Kidney tubule cell (primary cell): ENCODE measurements at places on chromosomes 12 and 14.

DNA sequence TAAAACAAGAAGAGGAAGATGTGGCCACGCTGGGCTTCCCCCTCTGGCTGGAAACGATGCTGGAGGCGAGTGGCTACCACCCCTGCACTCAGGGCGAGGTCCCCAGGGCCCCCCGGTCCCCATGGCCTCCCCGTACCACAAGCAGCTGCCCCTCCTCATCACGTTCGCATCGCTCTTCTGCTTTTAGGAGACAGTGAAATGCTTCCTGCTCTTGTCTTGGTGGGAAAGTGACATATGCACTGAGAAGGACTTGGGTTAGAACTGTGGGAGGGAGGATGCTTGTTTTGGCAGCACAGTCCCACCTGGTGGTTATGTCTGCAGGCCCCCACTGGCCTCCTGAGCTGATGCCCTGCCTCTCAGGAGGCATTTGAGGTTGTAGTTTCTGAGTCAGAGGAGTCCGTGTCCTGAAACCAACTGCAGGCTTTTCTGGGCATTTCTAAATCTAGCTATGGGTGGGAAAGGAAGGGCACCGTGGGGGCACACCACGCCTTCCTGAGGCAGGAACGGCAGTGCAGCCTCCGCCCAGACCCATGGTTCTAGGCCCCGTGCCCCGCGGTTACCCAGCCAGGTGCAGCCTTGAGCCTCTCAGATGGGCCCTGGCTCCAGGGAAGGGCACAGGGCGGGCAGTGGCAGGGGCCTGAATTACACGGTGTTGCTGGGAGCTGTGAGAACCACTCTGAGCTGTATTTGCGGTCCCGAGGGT lies 139.3 kb downstream of the ADGRD1 start:
- DNase-seq, result peak; percentile 5

DNA sequence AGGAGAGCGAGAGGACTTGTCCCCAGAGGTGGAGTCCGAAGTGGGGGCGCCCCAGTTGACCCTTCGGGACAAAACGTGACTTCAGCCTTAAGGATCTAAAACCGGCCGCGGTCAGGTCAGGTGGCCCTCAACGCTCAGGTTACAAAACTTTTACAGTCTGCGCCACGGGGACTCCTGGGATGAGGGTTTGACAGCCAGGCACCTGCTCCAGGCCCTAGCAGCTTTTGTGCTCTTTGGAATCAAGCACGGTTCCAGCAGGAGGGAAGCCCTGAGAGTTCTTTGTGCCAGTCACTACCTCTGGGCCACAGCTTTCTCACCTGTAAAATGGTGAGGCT lies 337 bp downstream of the ZC2HC1C start:
- DNase-seq, result no peak

GRCh38 chr14:56172074-56172473 lies 53.9 kb downstream of the PELI2 start:
- no peak for DNase-seq

- DNase-seq, result no peak
Measured at GRCh38 chr12:131499864-131500190, 211.1 kb upstream of the SFSWAP start.

GRCh38 chr14:35725930-35726329 lies 83.2 kb downstream of the RALGAPA1 start:
- no peak for DNase-seq

GRCh38 chr12:53601296-53601847 lies 24.8 kb downstream of the ATF7 start:
- DNase-seq, result no peak

- DNase-seq, result no peak
Measured at GRCh38 chr12:49946497-49946896, 4.0 kb upstream of the AQP2 start.

- peak; percentile 51 for DNase-seq
Measured at GRCh38 chr14:22545842-22546721, 42.9 kb downstream of the DAD1 start.

DNA sequence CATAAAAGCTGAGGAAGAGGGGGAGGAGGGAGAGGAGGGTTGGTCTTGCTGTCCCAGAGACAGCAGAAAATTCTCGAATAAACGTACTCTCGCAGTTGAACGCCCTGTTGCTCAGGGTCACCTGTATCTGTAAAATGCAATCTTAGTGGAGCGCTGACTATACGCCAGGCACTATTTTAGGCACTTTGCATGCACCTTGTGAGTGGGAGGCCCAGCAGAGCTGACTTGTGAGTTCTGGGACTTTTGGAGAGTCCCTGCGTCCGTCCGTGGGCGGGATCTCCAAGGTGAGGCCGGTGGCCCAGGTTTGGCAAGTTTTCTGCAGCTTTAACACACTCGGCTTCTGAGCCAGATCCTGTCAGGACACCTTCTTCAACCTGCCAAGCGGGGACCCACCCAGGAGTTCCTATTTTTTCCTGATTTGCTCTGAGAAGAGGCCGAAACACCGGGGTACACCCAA lies 32.5 kb upstream of the PLEKHG6 start:
- DNase-seq, result peak; percentile 38

DNA sequence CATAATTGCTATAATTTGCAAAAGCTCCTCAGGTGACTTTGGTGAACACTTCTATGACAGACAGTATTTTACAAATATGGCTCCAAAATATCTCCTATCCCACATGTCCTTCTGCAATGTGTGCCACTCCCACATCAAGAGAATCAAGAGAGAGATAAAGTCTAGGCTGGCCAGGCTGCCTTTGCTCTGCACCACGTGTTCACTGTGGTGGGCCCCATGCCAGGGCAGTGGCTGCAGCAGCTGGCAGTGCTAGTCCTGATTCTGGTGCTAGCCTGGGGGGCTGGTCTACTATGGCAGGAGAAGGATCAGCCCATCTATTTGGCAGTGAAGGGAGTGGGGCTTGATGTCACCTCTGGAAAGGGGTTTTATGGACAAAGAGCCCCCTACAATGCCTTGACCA lies 86.3 kb downstream of the DRAM1 start:
- no peak for DNase-seq

DNA sequence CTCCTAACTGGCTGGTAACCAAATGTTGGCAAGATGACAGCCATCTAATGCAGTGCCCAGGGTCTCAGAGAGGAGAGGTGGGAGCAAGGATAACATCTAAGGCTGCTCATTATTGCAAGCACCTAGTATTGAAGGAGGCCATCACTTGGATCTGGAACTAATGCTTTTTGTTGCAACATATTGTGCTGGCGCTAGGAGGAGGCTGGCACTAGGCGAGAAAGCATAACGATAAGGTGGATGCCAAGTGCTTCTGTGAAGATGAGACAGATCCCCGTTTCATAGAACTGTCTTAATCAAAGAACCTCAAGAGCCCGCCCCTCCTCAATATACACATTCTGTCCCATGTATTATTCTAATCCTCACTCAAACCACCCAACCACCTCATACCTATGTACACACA lies 774.0 kb downstream of the VRK1 start:
- DNase-seq, result no peak

- peak; percentile 63 for DNase-seq
Measured at GRCh38 chr12:28127455-28127854, 62.8 kb upstream of the CCDC91 start.

DNA sequence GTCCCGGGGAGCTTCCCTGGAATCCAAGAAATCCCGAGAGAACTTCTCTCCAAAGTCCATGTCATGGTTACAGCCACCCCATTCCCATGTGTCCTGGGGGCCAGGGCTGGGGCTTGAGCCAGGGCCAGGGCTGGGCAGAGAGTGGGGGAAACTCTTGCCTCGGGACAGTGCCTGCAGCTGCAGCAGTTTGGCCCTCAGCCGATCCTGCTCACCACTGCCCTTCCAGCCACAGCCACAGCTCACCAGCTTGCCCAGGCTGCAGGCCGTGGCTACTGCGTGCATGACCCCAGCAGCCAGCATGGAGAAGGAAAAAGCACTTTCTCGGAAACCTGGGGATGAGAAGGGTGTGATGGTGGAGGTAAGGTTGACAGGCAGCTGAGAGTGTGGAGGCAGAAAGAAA lies 3.5 kb downstream of the WNT10B start:
- DNase-seq, result no peak

- no peak for DNase-seq
Measured at GRCh38 chr12:67414011-67414715, 145.0 kb downstream of the CAND1 start.

GRCh38 chr14:54743382-54743781 lies 159.2 kb downstream of the GCH1 start:
- no peak for DNase-seq

DNA sequence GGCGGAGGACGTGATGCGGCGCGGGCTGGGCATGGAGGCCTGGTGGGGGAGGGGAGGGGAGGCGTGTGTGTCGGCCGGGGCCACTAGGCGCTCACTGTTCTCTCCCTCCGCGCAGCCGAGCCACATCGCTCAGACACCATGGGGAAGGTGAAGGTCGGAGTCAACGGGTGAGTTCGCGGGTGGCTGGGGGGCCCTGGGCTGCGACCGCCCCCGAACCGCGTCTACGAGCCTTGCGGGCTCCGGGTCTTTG lies 303 bp downstream of the GAPDH start:
- DNase-seq, result no peak

GRCh38 chr14:81385419-81385818 lies 14.7 kb downstream of the STON2 start:
- peak; percentile 43 for DNase-seq

DNA sequence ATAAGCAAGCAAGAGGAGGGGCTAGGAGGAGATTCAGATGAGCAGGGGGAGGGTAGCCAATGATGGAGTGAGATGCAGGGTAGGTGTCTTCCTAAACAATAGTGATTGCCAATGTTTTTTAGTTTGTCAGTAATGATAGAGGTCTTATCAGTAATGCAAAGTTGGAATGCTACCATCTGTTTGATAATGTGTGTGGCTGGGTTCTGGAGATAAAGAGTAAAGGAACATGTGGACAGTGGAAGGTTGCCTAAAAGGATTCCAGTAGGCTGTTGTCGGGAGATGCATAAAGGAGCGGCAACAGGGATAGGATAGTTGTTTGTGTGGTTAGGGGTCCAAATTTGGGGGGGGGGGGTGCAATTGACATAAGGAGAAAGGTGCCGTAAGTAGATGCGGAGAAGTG lies 52.5 kb downstream of the TESPA1 start:
- DNase-seq, result no peak

- DNase-seq, result no peak
Measured at GRCh38 chr12:29516431-29516875, 19.0 kb upstream of the OVCH1 start.

- DNase-seq, result no peak
Measured at GRCh38 chr14:56082880-56083279, 35.3 kb upstream of the PELI2 start.

DNA sequence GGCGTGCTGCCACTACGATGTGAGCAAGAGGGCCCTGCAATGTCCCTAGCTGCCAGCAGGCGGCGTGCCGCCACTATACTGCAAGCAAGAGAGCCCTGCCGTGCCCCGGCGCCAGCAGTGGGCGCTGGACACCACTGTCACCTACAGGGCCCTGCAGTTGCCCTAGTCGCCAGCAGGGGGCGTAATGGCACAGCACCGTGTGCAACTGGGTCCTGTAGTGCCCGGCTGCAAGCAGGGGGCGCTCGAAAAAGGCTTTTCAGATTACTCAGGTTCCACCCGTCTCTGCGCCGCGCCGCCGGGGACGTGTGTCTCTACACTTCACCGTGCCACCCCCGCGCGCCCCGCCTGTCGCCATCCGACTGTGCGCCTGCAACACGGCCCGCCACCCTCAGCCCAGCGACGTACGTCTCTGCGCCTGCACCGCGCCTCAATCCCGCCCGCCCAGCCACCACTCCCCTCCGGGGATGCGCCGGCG lies 1356.9 kb downstream of the TMEM121 start:
- DNase-seq, result no peak

DNA sequence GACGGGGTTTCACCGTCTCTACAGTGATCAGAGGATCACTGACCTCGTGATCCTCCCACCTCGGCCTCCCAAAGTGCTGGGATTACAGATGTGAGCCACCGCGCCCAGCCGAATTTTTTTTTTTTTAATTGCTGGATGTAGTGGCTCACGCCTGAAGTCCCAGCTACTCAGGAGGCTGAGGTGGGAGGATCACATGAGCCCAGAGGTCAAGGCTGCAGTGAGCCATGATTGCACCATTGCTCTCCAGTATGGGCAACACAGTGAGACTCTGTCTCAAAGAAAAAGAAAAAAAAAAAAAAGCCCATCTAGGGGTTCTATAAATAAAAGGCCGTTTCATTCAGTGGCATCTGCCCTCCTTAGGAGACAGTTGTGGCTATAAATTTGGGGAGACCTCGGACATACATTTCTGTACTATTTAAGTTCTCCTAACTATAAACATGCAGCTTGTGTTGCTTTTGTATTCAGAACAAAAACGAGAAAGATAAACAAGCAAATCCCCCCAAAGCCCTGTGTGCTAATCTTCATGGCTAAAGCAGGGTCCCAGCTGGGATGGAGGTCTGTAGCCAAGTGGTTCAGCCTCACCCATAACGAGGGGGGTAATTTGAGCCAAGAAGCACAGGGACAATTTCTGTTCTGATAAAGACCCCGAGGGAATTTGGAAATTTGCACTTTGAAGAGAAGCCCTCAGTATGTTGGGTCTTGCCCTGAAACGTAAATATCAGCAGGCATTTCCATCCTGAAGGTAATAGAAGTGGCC lies 35.0 kb upstream of the BCL7A start:
- no peak for DNase-seq

DNA sequence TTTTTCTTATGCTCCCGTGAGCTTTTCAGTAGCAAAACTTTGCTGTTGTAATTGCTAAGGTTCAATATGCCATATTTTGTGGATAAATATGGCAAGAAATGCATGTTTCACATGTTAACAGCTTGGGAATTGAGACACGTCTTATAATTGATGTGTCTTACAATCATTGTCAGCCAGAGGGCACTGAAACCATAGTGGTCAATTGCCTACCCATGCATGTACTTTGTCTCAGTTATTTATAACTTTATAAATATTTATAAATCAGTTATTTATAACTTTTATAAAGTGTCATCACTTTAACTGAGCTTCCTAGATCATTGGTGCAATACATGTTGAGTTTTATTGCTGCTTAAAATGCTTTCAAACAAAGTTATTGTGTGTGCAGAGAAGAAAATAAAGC lies 82.0 kb downstream of the CATSPERB start:
- peak; percentile 47 for DNase-seq

DNA sequence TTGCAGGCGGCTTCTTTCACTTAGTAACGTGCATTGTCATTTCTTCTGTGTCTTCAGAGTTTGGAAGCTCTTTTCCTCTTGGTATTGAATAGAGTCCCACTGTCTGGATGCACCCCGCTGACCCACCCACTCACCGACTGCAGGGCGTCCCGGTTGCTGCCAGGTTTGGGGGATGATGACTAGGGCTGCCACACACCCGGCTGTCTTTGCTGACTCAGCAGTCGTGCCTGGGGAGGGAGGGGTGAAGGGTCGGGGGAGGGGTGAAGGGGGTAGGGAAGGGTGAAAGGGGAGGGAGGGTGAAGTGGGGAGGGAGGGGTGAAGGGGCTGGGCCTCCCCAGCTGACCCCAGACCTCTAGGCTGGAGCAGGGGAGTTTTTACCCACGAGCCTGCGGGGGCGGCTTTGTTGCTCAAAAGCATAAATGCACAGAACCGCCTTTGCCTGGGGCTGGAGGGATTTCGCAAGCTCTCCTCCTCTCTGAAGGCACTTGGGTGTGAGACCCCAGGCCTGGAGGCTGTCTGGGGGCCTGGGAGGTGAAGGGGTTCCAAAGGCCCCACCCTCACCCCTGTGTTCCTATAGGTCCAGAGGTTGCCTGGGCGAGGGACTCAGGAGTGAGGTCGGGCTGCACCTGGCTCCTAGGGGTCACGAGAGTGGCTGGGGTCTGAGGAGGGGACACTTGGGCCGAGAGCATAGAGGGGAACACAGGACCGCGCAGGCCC lies 31.3 kb upstream of the ULK1 start:
- no peak for DNase-seq

GRCh38 chr12:2973566-2973965 lies 14.4 kb downstream of the TEAD4 start:
- no peak for DNase-seq
